ENCODE measurements at places on chromosomes 3 and 15.

GRCh38 chr3:172982736-172983364 lies 158.2 kb downstream of the SPATA16 start:
- DNase-seq = no peak

- DNase-seq = no peak
Measured at GRCh38 chr15:87949575-87950223, 306.8 kb downstream of the NTRK3 start.

- no peak for DNase-seq
Measured at GRCh38 chr3:155254445-155254844, 39.0 kb downstream of the STRIT1 start.

DNA sequence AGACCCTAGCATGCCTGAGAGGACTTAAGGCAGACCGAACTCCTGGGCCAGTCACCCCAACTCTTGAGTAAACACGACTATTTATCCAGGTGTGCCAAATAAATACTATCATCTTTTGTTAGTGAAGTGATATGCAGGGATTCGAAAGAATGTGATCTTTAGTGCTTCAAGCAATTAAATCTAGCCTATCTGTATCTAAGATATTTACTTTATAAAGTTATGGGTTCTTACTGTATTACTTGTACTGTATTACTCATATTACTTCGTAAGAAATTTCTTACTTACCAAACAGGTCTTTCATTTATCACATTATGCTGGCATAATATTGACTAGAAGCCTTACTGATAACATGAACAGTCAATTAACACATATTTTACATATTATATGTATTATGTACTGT lies 211.6 kb upstream of the NECTIN3 start:
- DNase-seq = no peak

- peak; percentile 68 for DNase-seq
Measured at GRCh38 chr3:183515968-183516851, 39.3 kb downstream of the KLHL6 start.

All from DND-41 (cell line).